ENCODE measurements at places on chromosomes 1 and 21. TPM values are rescaled to one million over a fixed set of nuclear protein-coding genes. Genes with fewer than 3 reads are reported as not detected.

DNA sequence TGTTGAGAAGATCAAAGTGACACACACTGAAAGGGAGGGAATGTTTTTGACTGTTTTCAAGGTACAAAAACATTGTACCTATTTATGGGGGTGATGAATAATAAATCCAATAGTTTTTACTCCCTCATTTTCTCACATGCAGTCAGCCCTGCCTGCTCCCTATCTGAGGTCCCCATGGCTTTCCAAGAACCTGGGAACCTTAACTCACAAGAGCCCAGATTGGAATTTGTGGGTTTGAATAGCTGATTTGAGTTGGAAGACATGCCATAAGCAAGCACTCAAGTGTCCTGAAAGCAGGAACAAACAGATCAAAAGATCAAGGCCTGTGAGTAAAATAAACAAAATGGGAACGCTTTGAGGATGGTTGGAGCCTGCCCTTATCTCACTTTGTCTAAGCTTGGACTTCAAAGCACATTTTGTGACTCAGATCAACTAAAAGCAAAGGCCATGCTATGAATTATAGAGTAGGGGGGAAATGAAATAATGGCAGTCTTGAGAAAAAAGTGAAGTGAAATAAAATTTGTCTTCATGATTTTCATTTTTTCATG, 136.6 kb downstream of the LYPLAL1 start:
- no peak for DNase-seq

DNA sequence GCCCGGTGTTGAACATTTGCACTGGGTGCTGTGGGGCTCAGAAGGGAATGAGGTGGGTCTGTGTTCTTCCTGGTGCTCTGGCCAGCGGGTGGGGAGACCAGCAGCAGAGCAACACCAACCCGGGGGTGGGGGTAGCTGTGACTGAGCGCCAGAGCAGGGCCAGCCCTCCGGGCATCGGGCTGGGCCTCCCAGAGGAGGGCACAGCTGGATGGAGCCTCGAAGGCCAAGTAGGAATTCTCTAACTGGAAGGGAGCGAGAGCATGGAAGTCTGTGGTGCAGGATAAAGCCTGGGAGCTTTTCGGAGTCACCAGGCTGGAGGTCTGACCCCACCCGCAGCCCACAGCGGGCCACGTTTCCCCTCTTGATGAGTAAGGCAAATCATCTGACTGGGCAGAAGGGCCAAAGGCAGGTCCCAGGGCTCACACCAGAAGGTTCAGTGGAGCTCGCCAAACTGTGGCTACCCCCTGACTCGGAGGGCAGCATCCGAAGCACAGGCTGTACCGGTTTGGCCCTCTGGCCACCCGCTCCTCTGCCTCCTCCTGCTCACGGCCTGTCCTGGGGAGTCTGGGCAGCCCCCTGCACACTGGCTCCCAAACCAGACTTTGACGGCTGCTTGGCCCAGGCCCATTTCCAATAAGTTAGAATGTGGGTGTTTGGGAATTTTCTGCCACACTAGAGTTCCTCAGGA, 18.8 kb downstream of the SLC1A7 start:
- no peak for DNase-seq

GRCh38 chr1:4128616-4129015, 228.5 kb upstream of the C1orf174 start:
- DNase-seq: no peak

DNA sequence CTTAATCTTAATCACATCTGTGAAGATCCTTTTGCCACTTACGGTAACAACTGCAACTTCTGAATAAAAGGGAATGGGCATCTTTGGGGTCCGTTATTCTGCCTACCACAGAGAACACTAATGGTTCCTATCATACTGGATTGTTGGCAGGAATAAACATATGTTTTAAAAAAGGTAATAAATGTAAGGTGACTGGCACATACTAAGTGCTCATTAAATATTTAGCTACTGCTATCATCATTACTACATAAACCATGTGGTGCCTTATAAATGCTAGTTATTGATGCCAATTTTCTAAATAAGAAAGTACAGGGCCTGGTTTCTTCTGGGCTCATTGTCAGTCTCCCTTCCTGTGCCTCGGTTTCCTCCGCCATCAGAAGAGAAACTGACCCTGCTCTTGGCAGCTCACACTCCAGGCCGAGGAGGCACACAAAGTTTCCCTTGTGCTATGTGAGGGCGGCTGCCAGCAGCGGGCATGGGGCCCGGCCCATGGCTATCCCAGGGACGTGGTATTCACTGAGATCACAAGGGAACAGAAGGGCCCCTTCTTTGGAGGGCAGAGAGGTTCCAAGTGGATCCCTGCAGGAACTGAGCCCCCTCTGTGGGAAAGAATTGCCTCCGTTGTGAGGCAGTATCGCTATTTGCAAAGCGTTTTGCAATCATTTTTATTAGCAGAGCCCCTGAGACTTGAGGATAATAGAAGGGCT, 26.2 kb downstream of the NAV1 start:
- DNase-seq: no peak

- DNase-seq: peak; percentile 80
Observed at GRCh38 chr1:11796036-11796828, 9.5 kb downstream of the MTHFR start.

DNA sequence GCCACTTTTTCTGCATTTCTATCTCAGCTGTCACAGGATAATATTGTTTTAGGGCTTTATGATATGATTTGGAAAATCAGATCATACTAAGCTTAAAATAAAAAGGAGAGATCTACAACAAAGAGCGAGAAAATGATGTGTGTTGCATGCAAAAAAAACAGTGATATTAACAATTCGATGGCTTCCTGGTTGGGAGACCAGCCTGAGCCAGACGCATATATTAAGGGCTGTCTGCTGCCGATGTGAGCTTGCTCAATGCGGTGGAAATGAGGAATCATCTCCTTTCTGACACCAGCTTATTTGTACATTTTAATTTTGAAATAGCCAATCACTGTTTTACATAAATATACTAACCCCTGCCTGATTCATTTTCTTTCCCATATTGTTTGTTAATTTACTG, 862.6 kb downstream of the USP25 start:
- no peak for DNase-seq

DNA sequence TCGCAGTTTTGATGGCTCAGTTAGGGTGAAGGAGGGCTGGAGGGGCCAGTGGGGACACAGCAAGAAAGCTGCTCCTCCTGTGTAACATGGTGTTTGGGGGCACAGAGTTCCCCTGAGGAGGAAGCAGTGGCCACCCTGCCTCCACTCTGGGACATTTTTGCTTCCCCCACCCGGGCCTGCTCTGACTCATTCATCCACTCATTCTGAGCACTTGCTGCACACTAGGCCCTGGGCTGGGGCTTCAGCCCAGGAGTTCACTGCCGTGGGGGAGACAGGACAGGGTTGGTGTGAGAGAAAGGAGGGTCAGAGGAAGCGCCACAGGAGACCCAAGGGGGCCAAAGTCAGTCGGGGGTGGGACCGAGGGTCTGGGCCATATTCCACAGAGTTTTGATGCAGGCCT, 41.4 kb upstream of the ACOT11 start:
- no peak for DNase-seq

DNA sequence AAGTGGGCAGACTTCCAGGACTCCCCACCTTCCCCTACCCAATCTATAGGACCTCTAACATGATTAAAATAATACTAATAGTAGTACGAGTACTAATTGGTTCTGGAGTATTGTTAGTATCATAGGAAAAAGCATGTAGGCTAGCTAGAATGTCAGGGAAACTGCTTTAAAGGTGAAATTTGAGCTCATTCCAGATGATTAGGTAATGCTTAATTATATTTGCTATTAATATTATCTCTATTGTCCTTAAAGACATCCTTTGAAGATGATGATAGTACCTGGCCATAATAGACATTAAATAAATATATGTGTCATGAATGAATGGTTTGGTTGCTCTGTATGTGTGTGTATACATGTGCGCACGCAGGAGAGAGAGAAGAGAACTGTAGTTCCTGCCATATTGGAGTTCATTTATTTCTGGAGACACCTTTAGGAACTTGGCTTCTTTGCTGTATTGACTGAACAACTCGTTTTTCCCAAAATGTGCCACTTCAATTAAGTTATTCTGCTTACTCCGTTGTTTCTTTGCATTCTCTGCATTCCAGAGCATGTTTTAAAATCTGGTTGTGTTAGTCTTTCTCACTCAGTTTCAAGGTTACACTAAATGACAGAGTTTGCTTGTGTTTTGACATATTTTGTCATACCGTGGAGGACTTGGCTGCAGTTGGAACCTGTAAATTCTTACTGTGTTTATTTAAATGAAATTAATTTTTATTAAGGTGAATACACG, 117.1 kb downstream of the OSBPL9 start:
- no peak for DNase-seq

- DNase-seq: no peak
Observed at GRCh38 chr1:93137604-93138292, 42.5 kb downstream of the TMED5 start.

GRCh38 chr1:93699503-93700168, 18.0 kb upstream of the BCAR3 start:
- no peak for DNase-seq

DNA sequence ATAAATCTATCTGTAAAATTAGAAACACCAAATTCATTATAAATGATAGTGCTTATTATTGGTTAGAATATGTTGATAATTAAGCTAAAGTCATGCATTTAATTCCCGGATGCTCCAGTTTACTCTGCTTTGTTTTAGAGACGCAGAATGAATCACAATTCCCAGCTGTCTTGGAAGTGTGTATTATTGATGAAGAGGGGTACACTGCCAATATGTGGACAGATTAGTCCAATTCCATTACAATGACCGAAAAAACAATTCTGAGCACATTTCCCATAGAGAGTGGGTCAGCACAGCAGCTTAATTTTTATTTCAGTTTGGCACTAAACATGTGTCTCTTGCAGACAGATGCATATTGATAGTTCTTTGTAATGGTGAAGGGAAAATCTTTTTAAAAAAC, 146.7 kb downstream of the KCNT2 start:
- no peak for DNase-seq

DNA sequence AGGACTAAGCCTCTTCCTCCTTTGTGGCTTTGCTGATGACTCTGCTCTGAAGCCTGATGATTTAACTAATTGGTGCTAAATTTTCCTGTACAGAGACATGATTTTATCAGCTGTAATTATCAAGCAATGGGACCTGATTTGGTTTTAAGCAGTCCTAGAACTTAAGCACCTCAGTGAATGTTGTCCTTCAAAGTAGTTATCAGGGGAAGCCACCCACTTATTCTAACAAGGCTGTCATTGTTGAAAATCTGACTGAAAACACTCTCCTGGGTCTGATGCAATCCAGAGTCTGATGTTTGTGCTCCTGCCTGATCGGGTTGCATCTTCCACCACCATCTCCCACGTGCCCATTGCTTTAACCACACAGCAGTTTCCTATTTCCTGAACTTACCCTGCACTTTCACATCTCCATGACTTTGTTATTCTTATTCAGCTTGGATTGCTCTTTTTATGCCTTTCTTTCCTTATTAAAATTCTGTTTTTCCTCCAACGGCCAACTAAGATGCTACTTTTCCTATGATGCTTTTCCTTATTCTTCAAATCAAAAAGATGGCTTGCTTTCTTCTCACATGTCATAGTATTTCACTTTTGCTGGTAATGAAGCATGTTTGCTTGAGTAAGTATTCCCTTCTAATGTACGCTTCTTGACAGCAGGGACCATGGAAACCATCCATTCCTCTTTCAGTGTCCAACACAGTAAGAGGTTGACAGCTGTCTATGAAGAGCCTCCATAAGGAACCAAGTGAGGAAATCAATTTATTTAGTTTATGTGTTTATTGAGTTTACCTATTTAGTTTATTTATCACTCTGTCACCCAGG, 55.0 kb downstream of the S1PR1 start:
- no peak for DNase-seq

DNA sequence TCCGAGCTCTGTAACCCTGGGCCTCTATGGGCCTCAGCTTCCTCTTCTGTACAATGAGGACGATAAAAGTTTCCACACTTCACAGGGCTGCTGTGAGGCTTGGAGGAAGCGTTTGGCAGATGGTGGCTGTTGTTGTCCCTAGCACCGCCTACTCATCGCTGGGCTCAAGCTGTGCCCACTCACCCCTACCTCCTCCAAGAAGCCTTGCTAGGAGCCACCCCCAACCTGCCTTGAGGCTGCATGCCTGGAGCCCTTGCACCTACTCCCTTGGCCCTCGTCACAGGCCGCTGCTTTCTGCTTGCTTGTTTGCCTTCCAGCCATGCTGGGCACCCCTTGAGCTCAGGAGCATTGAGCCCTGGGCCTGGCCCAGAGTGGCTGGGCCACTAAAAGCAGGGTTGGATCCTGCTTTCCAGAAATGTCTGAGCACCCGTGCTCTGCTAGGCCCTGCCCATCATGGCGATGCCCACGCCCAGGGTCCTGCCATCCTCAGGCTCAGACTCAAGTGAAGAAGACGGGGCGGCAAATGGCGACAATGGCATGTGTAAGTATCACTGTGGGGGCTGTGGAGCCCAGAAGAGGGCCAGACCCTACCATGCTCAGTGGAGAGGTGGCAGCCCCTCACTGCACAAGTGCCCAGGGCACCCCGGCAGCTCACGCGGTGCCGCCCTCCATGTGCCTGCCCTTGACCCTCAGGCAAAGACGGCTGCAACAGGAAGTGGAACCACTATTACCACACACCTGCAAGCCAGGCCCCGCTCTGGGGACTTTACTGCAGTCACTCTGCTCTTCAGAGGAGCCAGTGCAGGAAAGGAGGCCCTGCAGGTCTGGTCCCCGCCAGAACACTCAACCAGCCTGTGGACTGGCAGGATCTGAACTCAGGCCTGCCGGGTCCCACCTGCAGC, 9.5 kb downstream of the SH3BGRL3 start:
- DNase-seq: no peak

GRCh38 chr1:67552336-67552759, 122.1 kb upstream of the SERBP1 start:
- no peak for DNase-seq

- no peak for DNase-seq
Observed at GRCh38 chr21:17467829-17468228, 45.0 kb upstream of the CXADR start.

GRCh38 chr1:238465449-238465848, 574.7 kb upstream of the ZP4 start:
- no peak for DNase-seq

GRCh38 chr1:221437926-221438325, 304.0 kb downstream of the DUSP10 start:
- DNase-seq: no peak

DNA sequence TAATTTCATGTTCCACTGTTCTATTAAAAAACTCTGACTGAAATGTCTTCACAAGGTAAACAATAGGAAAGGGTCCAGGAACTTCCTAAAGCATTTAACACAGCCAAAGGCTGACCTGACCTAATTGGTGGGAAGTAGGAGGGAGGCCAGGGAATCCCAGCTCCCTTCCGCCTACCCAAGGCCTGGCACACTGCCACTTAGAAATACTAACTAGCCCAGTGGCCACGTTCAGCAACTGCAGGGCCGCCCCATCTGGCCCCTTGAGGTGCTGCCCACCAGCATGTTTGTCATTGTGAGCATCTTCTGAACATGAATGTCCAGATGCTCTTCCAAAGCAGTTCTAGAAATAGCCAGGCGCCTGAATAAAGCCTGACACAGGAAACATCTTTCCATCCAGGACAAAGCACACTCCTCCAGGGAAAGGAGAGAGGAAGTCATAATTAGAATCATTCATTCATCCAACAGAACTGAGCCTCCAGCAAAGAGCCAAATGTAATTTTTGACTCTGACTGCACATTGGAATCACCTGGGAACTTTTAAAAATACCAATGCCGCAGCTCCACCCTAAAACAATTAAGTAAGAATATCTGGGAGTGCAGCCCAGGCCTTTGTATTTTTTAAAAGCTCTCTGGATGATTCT, 44.6 kb upstream of the BCL9 start:
- DNase-seq: no peak

PTPN22 gene
- 0.38 TPM for polyA plus RNA-seq

PTGER3 gene
- 46.8 TPM for polyA plus RNA-seq

BTF3L4 gene
- polyA plus RNA-seq: 71.1 TPM
